ENCODE measurements at places on chromosomes 6 and 20.
A peak's percentile ranks its signal among the peaks of the same experiment; 100 is the strongest.

DNA sequence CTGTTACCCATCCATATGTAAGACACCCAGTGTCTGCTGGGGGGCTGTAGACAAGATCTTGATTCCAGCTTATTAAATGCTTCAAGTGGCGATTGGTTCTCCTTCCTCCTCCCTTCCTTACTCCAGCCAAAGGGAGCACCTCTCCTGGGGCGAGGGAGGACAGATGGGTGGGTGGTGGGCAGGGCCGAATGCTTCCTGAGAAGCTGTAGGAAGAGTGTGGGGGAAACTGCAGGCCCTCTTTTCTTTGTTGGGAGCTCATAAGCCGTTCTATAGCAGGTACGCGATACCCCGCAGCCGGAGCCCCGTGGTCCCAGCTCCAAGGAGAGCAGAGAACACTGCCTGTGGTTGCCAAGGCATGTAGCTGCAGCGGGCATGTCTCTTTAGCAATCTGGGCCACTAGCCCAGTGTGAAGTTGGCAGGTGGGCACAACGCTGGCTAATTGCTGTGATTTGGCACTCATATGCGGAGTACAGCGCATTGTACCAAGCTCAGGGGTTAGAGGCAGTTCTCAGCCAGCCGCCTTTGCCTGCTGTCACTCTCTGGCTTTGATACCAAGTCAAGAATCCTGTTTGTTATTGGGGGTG lies 14.7 kb upstream of the KCNG1 start:
- DNase-seq: no peak

- peak; percentile 72 for DNase-seq
These were observed 12.5 kb downstream of the PRDM1 start for GRCh38 chr6:106098383-106099234.

GRCh38 chr20:20225325-20226043 lies 142.4 kb upstream of the INSM1 start:
- DNase-seq: no peak

DNA sequence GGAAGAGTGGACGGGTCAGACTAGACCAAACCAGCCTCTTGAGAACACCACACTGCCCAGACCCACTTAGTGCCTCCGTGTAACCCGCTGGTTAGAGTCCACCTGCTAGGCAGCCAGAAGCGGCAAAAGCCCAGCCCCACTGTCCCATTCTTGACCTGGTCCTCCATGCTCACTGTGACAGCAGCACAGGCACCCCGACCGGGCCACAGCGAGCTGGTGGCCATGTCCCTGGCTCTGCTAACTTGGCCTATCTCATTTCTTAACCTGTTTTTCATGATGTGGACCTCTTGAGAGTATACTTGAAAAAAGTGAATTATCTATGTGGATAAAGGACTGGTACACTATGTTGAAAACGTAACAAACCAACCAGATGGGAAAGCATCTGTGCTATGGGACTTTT lies 44.9 kb upstream of the TMEM181 start:
- no peak for DNase-seq

- DNase-seq: no peak
These were observed 35.0 kb upstream of the BHLHE23 start for GRCh38 chr20:63041776-63042175.

GRCh38 chr6:53916804-53917463 lies 122.1 kb downstream of the LRRC1 start:
- no peak for DNase-seq

Measured in mucosa of descending colon (tissue), 3 donors.